ENCODE measurements at places on chromosomes 5 and 9.
A peak's percentile ranks its signal among the peaks of the same experiment; 100 is the strongest.

DNA sequence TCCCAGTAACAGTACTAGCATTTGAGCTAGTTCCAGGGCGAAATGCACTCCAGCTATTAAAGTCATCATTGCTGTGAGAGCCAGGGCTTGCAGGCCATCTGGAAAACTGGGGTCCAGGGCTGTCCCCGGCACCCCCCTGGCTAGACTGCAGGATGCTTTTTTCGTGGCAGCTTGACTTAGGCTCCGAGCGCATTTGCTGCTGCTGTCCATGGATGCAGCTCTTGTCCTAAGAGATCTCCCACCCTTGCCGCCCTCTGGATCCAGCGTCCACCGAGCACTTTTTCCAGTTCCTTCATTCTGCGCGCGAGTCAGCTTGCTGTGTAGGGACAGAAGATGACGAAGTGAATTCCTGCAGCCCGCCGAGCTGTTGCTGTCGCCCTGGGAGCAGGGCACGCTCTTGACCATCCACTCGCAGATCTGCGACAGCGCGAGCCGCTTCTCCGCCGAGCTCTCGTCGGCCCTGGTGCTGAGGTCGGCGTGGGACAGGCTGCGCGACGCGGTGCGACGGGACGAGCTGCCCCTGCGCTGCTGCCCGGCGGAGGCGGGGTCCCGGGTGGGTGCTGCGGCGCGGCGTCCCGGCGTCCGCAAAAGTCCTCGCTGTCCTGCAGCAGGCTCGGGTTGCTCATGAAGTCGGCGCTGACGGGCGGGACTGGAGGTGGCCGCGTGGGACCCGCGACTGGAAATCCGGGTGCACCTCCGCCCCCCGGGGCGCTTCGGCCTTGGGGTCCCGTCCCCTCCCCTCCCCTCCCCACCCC, 30.7 kb downstream of the OR2V1 start:
- DNase-seq: no peak

- no peak for DNase-seq
Observed at GRCh38 chr9:87793292-87793691, 67.4 kb downstream of the CTSL start.

- no peak for DNase-seq
Observed at GRCh38 chr9:129007035-129007765, 20.9 kb downstream of the SH3GLB2 start.

- DNase-seq: no peak
Observed at GRCh38 chr5:119322312-119322947, 33.4 kb upstream of the TNFAIP8 start.

DNA sequence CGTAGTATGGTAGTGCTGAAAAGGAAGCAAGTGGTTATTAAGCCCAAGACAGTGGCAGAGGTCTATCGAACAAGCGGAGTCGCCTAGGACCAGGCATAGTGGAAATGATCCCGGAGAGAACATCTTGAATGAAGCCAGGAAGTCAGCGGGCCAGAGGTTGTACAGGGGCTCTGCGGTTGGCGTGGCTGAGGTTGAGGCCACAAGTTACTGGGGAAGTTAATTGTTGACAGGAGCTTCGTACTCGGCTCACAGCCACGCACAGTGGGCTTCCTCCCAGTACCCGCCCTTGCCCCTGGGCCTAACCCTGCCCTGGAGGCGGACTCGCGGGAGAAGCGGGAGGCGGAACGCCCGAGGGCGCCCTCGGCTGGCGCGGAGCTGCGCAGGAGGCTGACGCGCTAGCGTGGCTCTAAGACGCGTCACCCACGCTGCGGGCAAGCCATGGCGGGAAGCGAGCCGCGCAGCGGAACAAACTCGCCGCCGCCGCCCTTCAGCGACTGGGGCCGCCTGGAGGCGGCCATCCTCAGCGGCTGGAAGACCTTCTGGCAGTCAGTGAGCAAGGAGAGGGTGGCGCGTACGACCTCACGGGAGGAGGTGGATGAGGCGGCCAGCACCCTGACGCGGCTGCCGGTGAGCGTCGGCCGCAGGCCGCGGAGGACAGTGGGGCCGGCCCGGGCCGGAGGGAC, at the start of gene FBXO4:
Gene FBXO4, plus strand, starts transcription at position 410 of the 683 bp plus-strand sequence. Its CDS starts 29 bp downstream, at position 439.
- DNase-seq: peak; percentile 75

DNA sequence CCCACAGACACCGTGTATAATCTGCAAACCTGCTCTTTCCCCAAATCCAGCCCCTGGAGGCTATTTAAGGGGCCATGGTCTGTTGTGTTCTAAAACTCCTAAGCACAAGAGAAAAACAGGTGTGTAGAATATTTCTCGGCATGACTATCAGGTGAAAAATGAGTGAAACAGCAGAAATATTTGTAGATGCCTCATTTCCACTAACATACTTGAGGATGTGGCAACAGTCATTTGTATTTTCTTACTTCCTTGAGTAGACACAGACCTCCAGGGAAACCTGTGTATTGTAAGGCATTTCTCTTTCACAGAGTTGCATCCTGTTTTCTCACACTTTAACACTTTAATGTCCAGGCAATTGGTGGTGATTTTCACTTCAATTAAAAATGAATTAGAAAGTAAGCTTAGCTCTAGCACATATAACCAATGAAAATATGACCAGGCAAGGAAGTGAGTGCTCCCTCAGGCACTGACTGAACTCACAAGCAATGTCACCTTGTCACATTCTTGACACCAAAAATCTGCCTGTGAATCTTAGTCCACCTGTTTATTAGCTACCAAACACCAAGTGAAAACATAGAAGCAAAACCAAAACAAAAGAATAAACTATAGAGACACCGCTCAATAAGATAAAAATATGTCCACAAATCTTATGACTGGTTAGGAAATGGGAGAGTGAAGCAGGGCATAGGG, 64.4 kb downstream of the DIRAS2 start:
- DNase-seq: no peak

- DNase-seq: no peak
Observed at GRCh38 chr9:2469681-2470221, 151.8 kb upstream of the VLDLR start.

GRCh38 chr5:168756453-168757391, 177.6 kb upstream of the PANK3 start:
- DNase-seq: no peak

Measured in stimulated activated CD4-positive, alpha-beta T cell treated with anti-CD3 and anti-CD28 coated beads, Interleukin-12 subunit alpha, Interleukin-12 subunit beta, amount 100 ng/mL, for 24 hours (primary cell).